ENCODE measurements at places on chromosomes 1 and 21.

DNA sequence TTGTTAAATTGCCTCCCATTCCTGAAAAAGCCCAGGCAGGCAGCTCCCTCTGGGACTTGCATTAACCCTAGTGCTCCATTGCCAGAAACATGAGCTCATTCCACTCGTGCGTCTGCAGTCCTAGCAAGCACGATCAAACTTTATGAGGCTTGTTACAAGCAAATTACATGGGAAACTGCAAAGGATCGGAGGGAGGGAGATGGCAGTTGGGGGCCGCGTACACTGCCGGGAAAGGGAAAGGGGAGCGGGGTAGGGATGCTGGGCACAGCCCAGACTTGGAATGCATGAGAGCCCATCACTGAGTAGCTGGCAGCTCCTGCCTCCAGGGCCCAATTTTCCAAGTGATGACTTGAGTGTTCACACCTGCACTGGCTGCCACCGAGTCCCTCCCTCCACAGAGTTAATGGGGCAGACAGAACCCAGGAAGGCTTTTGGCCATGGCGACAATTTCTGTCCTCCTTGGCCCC is 169.9 kb downstream of the BRINP2 start:
- DNase-seq: no peak

DNA sequence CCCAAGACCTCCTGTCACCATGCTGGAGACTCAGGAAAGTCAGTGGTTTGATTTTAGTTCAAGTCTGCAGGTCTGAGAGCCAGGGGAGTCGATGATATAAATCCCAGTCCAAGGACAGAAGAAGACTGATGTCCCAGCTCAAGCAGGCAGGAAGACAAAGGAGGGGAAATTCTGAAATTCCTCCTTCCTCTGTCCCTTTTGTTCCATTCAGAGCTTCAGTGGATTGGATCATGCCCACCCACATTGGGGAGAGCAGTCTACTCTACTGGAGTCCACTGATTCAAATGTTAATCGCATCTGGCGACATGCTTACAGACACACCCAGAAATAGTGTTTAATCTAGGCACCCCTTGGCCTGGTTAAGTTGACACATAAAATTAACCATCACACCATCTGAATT is 7.2 kb upstream of the ADAMTS1 start:
- no peak for DNase-seq

DNA sequence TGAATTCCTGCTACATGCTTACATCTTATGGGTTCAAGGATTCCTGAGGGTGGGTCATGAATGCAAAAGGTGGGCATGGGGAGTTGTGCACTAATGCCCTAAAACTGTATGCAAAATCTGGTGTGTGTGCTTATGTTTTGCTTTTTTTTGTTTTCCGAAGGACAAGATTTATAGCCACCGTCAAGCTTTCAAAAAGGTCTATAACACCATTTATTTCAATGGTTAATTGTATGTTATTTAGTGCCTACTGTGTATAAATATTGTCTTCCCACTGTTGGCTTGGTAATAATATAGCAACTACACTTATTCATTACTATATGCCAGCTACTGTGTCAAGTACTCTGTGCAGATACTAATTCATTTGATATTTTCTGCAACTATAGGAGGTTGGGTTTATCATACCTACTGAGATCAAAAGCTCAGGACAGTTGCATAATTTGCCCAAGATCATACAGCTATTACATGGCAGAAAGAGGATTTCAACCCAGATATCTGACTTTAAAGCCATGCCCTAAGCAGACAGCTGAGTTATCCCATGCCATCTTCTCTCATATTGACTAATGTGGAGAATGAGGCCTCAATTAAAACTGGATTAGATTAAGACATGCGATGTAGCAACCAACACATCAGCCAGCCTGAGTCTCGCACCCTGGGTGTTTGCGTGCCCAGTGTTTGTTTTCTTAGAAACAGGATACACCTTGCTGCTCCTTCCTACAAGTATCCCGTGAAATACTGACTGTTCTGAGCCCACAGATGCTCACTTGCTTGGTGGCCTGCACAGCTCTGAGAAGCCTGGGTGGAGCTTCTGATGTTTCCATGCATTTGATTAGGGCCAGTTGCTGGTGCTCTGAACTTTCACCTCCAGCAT is 34.6 kb downstream of the GADD45A start:
- no peak for DNase-seq

- DNase-seq: no peak
These were observed 17.4 kb upstream of the SLC22A15 start for GRCh38 chr1:115958866-115959265.

GRCh38 chr1:228263636-228264035 is 55.8 kb downstream of the OBSCN start:
- no peak for DNase-seq

- DNase-seq: peak; percentile 67
These were observed 5.7 kb downstream of the GJB3 start for GRCh38 chr1:34786521-34787325.

DNA sequence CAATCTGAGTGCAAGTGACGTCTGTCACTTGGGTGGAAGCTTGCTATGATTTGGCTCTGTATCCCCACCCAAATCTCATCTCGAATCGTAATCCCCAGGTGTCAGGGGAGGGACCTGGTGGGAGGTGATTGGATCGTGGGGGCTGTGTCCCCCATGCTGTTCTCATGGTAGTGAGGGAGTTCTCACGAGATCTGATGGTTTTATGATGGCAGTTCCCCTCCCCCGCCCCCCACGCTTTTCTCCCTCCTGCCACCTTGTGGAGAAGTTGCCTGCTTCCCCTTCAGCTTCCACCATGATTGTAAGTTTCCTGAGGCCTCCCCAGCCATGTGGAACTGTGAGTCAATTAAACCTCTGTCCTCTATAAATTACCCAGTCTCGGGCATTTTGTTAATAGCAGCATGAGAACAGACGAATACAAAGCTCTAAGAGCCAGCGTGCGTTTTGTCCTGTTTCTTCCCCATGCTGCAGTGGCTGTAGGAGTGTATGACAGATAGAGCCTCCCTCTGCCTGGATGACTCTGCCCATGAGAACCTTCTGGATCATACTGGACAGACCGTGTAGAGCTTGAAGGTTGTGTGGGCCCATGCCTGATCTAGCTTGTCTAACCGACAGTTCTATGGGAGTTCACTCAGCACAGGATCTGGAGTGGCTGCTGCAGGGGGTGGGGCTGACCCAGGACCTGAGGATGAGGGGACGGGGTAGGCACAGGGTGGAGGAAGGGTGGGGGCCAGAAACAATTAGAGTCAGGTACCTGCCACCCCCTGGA is 139.7 kb upstream of the ERRFI1 start:
- DNase-seq: no peak

DNA sequence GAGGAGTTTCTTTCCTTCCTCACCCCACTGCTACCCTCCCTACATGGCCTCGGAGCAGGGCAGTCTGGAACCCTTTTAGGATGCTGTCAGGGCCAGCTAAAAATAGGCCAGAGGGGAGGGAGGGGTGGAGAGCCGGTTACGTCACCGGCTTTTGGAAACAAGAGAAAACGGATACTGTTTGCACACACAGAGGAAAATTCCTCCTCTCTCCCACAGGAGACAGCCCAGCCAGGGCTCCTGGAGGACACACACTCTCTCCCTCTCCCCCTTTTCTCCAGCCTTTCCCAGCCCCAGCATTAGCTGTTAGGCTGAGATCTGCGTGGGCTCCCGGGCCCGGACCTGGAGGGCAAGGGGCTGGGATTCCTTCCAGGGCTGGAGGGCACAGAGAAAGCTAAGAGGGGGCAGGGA is 20.0 kb upstream of the ALDH4A1 start:
- no peak for DNase-seq
